ENCODE measurements at places on chromosomes 7 and 10.

- no peak for DNase-seq
Observed at GRCh38 chr7:6273380-6273837, 985 bp upstream of the CYTH3 start.

DNA sequence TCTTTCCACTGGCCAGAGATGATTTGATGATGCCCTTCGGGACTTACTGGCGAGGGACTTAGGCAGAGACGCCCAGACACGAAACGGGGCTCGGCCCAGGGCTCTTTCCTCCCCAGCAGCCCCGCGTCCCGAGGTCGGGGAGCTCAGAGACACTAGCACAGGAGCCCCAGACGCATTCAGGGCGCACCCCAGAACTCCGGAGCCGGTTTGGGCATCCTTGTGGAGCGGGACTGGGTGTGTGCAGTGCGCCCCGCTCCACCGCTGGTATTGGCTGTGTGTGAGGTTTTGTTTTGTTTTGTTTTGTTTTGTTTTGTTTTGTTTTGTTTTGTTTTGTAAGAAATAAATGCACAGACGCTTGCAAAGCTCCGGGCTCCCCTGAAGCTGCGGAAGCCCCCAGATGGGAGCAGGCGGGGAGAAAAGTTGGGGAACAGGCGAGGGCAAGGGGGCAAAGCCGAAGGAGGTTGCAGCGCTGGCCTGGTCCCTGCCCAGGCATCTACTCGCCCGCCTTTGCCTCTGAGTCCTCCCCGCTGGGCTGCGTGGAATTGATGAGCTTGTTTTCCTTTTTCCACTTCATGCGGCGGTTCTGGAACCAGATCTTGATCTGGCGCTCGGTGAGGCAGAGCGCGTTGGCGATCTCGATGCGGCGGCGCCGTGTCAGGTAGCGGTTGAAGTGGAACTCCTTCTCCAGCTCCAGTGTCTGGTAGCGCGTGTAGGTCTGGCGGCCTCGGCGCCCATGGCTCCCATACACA lies 1.9 kb upstream of the HOXA5 start:
- DNase-seq = no peak

GRCh38 chr10:70549962-70550458 lies 52.5 kb downstream of the PRF1 start:
- DNase-seq = no peak

- DNase-seq = no peak
Observed at GRCh38 chr10:52984169-52984568, 211.6 kb upstream of the MBL2 start.

- DNase-seq = no peak
Observed at GRCh38 chr10:88528806-88529570, 54.1 kb downstream of the RNLS start.

- DNase-seq = no peak
Observed at GRCh38 chr10:52215745-52216361, 98.2 kb upstream of the DKK1 start.
